ENCODE measurements at places on chromosomes 5 and 9.

DNA sequence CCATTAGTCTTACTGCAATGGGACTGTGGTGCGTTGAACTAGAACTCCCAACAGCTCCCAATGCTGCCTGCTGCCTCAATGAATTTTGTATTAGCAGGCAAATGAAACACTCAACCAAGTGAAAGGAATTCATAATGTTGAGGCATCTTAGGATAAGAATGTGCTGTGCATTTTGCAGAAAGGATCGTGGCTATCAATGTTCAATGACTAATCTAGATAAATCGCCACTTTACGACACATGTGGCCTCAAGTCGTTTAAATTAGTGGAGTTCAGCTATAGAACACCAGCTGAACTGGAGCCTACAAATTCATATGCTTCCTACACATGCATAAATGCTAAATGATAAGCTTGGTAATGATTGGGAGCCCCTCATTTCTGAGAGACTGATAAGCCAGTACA, 318.4 kb downstream of the PSAT1 start:
- no peak for DNase-seq

DNA sequence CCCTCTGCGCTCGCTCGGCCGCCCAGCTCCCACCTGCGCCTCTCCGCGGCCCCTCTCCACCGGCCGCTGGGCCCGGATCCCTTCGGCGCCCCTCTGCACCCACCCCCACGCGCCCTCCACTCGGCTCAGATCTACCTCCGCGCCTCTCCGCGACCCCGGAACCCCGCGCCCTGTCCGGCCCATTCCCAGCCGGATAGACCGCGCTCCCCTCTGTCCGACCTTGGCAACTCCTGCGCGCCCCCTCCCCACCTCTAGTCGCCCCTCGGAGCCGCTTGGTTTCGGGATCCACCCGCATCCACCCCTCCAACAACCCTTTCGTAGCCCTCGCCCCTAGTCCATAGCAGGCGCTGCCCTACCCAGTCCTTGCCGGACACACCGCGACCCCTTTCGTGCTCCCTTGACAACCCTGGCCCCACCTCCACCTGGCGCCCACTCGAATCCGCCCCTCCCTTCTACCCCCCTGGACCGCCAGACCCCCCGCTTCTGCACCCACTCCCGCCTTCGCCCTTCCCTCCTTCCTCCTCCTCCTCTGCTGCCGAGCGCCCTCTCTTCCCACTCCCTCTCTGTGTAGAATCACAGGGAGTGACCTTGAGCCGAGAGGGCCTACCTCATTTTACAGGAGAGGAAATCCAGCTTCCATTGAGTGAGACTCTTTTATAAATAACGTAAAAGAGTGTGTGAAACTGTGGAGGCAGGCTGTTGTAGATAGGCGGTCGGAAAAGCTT, 525 bp upstream of the AK3 start:
- peak; percentile 43 for DNase-seq

DNA sequence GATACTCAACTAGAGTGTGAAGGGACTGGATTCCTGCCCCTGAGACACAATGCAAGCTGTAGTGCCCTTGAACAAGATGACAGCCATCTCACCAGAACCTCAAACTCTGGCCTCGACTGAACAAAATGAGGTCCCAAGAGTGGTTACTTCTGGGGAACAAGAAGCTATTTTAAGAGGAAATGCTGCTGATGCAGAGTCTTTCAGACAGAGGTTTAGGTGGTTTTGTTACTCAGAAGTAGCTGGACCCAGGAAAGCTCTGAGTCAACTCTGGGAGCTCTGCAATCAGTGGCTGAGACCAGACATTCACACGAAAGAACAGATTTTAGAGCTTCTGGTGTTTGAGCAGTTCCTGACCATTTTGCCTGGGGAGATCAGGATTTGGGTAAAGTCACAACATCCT, 2.4 kb downstream of the ZNF483 start:
- DNase-seq, result peak; percentile 21

DNA sequence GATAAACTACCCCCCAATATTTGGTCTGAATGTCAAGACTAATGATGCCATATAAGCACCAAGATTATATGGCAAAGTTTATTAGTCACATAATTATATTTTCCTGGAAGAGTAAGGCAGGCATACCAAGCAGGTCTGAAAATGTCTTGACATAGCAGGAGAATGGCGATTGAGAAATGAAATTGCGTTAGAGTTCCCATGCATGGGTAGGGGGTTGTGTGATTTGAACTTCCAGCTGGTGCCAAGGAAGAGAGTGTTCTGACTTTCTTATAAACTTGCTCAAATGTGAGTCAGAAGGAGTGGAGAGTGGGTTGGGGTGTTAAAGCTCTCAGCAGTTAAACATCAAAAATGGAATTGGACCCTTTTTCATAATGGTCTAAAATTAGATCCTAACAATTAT, 1200.6 kb upstream of the ACO1 start:
- DNase-seq, result no peak

DNA sequence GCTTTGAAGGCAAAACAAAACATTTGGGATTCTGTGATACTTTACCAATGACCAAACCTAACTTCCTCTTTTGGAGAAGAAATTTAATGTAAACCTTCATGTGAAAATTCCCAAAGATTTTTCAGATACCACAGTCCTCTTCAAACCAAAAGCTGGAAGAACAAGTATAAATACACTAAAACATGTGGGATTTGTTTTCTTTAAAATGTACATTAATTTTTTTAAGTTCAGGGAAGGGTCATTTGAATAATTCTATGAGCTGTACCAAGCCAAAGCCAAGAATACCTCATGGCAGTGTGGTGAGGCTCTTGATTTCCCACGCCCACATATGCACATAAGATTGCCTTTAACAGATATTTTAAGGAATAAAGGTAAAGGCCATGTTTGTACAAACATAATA, 28.4 kb upstream of the ITGA1 start:
- no peak for DNase-seq

GRCh38 chr9:87381746-87382145, 115.9 kb upstream of the DAPK1 start:
- no peak for DNase-seq

GRCh38 chr5:75335952-75336614, 937 bp upstream of the HMGCR start:
- peak; percentile 89 for DNase-seq

GRCh38 chr5:81017320-81017719, 57.2 kb downstream of the RASGRF2 start:
- DNase-seq, result no peak

GRCh38 chr5:31413030-31413812, 118.7 kb downstream of the DROSHA start:
- DNase-seq, result no peak

GRCh38 chr9:89601856-89602562, 2.8 kb upstream of the GADD45G start:
- DNase-seq, result no peak

GRCh38 chr9:93086447-93087224, 9.4 kb upstream of the CARD19 start:
- DNase-seq, result no peak

GRCh38 chr5:141875795-141876627, 2.2 kb downstream of the PCDH1 start:
- peak; percentile 51 for DNase-seq

- DNase-seq, result peak; percentile 96
These were observed 16.0 kb downstream of the TEK start for GRCh38 chr9:27125030-27125429.

DNA sequence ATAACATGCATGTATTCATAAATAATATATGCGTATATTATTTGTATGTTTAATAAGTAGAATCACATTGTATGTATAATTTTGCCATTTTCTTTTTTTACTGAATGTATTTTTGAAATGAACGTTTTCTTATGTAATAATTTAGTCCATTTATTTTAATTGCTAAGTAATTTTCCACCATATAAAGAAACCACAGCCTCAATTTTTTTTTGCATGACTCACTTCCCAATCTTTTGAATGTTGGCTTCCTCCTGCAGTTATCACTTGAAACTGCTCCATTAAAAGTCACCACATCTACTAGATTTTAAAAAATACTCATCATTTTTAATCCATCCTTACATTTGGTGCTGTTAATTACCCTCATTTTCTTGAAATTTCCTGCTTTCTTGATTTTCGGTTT, 363.3 kb upstream of the MEF2C start:
- no peak for DNase-seq

DNA sequence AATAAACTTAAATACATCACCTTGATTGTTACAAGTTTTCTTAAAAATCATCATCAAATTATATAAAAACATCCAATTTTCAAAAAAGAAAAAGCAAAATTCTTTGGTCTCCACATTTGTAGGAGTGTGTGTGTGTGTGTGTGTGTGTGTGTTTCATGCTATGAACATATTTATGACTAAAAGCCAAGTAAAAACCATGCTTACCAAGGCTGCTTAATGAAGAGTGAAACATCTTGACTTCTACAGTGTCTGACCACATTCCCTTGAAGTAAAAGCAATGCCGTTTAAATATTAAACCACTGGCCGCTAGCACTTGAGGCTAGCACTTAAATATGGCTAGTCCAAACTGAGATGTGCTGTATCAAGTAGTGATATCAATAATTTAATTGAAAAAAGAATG, 549.1 kb upstream of the CCNG1 start:
- DNase-seq, result peak; percentile 84

- no peak for DNase-seq
These were observed 211.0 kb downstream of the CRB2 start for GRCh38 chr9:123567013-123567412.

- peak; percentile 76 for DNase-seq
These were observed 334.9 kb downstream of the BNC2 start for GRCh38 chr9:16535555-16535954.

Measured in kidney tubule cell (primary cell).